ENCODE measurements at places on chromosomes 6 and 20.
A peak's percentile ranks its signal among the peaks of the same experiment; 100 is the strongest.

DNA sequence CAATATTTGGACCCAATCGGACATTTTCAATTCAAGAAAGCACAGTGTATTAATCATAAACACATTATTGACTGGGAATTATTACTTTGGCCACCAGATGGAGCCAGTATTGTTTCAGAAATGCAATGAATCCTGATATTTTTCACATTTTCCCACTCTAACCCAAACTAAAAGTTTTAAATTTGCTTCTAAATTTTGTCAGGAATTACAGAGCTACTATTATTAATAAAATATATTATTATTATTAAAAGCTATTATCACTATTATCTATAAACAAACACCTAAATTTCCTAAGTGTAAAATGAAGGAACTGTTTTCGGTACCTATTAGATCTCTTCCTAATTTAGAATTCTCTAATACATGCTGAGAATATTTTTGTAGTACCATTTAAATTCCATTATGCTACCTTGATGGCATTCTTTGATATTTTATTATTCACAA is 245.3 kb downstream of the OGFRL1 start:
- no peak for DNase-seq

DNA sequence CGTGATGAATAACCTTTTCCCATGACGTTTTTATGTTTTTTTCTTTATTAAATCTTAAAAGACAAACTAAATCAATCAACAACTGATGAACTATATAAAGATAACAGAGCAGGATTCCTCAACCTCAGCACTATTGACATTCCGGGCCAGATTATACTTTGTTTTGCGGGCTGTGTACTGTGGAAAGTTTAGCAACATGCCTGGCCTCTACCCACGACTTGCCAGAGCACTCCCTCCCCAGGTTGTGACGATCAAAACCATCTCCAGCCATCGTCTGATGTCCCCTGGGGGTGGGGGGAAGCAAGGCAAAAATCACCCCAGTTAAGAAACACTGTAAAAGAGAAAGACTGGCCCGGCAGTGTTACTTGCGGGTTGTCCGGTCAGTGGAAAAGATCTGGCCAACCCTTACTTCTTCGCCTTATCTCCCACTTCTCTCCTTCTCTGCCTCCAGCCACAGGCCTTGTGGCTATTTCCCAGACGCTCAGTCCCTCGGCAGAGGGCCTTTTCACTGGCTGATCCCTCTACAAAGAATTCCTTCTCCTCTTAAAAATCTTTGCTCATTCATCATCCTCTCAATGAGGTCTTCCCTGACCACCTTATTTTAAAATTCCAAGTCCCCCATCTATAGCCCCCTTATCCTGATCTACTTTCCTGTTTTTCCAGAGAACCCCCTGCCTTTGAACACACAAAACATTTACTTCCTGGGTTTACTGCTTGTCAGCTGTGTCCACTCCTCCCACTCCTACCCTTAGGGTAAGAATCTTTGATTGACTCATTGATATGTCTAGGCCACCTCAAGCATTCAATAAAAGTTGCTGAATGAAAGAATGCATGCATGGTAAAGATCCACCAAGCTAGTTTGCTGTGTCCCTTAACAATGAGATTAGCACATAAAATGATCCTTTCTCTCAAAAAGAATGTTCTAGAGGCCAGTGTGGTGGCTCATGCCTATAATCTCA is 14.7 kb upstream of the RAB22A start:
- DNase-seq: no peak

DNA sequence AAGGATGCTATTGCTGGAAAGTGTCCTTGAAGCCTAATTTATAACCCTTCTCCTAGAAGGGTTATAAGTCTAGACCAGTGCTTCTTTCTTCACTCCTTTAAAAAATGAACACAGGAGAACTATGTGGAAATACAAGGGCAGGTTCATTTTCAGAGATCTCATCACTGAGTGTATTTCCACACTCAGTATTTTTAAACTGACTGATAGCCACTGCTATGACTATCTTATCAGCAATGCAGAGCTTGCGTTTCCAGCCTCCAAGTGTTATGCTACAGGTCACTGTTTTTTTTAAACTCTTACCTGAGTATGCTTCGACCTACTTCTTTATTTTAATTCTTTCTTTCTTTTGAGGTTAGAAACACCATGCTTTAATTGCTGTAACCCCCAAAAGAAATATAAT is 319.1 kb downstream of the ARHGAP18 start:
- DNase-seq: no peak

GRCh38 chr6:92297101-92297500 is 1122.3 kb downstream of the EPHA7 start:
- DNase-seq: no peak

DNA sequence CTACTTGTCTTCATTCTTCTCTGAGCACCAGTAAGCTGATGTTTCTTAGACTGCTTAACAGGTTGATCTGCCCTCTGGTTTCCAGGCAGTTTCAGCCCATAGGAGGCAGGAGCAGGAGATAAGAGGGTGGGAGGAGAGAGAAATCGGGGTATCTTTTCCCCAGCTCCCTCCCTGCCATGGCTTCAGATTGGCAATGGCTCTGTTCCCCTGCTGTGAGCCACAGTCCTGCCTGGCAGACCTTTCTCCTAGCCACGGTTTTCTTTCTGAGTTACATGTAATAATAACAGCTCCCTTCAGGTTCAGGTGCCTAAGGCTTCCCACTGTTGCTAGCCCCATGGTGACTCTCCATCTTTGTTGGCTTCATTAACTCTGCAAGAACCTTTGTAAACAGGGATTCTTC is 115.3 kb downstream of the CD83 start:
- DNase-seq: no peak

- DNase-seq: no peak
These were observed 14.4 kb downstream of the MKKS start for GRCh38 chr20:10419550-10420133.

DNA sequence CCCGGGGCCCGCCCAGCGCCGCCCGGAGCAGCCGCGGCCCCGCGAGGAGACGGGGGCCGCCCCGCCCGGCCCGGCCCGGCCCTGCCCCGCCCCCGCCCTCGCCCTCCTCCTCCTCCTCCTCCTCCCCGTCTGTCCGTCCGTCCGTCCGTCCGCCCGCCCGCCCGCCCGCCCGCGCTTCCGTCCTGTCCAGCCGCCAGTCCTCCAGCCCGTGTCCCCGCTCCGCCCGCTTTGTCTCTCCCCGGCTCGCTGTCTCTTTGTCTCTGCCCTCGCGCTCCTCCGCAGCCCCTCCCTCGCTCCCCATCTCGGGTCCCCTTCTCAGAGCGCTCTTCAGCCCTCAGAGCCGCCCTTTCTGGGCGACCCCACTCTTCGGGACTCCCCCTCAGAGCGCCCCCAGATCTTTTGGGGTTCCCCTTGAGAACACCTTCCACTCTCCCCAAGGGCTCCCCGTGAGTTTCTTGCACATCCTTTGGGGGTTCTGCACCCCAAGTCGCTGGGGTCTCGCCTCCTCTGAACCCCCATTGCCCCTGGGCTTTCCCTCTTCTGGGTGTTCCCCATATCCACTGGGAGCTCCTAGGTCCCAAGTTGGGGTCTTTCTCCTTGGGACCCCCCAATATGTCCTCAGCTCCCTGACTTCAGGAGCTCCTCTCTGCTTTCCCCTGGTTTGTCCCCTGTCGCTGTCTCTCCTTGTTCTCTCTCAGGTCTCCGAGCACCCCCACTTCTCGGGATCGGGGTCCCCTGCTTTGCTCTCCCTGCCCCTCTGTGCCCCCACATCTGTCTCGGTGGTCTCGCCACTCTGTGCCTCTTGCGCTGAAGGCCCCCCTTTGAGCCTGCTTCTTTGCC is 79.5 kb upstream of the MYL9 start:
- peak; percentile 27 for DNase-seq

DNA sequence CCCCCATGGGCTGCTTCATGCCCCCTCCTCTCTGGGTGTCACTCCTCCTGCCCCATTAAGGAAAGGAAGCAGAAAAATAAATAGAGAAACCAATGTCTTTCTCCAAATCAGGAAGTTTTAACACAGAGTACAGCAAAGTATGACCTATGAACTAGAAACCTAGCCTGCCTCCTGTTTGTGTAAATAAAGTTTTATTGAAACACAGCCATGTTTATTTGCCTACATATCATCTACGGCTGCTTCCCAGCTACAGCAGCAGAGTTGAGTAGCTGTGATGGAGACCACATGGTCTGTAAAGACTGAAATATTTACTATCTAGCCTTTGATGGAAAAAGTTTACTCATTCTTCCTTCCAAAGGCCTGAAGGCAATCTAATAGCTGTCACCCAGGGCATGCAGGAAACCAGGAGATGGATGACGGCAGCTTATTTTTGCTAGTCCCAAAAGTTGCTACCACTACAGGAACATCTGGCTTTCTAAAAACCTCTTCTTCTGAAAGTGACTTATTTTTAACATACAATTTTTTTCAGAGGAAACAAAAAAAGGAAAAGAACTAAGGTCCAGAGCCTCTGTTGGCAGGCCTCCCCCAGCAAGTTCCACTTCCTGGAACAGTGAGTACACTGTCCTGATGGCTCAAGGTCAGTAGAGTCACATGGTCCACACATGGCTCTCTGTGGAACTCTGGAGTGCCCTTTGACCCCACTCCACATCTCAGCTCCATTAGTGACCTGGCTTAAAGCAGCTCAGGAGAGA is 287.8 kb downstream of the PTPRT start:
- DNase-seq: no peak

GRCh38 chr6:169632841-169633240 is 69.0 kb downstream of the WDR27 start:
- no peak for DNase-seq

- DNase-seq: no peak
These were observed 150.3 kb downstream of the CDK19 start for GRCh38 chr6:110664933-110665332.

- DNase-seq: no peak
These were observed 100.8 kb downstream of the GRM4 start for GRCh38 chr6:34044945-34045595.

GRCh38 chr6:153767127-153767526 is 271.9 kb upstream of the OPRM1 start:
- no peak for DNase-seq

GRCh38 chr20:38547288-38548085 is 33.5 kb upstream of the ADIG start:
- no peak for DNase-seq

DNA sequence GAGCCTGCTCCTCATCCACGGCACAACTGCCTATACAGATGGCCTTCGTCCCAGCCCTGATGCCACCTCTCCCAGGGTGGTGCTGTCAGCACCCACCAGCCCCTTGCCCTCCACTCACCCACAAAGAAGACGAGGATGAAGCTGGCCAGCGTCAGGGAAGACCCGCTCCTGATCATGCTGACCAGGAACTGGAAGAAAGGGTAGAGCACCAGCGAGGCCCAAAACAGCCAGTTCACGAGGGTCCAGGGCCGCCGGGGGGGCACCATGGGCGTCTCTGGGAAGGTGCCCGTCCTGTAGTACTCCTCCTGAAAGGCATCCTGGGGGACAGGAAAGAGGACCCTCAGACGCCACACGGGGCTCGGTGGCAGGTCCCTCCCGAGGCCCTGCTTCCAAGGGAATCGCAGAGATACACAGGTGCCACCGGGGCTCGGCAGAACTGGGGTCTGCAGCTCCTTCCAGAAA is 134.5 kb downstream of the AGPAT4 start:
- DNase-seq: no peak

- no peak for DNase-seq
These were observed 25.9 kb upstream of the B3GAT2 start for GRCh38 chr6:70982747-70983146.

DNA sequence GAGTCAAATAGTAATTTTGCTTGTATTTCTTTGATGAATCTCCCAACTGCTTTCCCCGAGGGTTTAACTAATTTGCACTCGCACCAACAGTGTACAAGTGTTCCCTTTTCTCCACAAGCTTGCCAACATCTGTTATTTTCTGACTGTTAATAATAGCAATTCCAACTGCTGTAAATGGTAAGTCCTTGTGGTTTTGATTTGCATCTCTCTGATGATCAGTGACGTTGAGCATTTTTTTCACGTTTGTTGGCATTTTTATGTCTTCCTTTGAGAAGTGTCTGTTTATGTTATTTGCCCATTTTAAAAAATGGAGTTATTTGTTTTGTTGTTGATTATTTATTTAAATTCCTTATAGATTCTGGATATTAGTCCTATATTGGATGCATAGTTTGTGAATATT is 399.8 kb upstream of the MAN1A1 start:
- no peak for DNase-seq

GRCh38 chr20:49804364-49804763 is 8.3 kb upstream of the SLC9A8 start:
- DNase-seq: no peak

GRCh38 chr6:80544555-80544954 is 438.1 kb downstream of the BCKDHB start:
- DNase-seq: no peak

- no peak for DNase-seq
These were observed 44.7 kb downstream of the RGS17 start for GRCh38 chr6:153086225-153086990.

DNA sequence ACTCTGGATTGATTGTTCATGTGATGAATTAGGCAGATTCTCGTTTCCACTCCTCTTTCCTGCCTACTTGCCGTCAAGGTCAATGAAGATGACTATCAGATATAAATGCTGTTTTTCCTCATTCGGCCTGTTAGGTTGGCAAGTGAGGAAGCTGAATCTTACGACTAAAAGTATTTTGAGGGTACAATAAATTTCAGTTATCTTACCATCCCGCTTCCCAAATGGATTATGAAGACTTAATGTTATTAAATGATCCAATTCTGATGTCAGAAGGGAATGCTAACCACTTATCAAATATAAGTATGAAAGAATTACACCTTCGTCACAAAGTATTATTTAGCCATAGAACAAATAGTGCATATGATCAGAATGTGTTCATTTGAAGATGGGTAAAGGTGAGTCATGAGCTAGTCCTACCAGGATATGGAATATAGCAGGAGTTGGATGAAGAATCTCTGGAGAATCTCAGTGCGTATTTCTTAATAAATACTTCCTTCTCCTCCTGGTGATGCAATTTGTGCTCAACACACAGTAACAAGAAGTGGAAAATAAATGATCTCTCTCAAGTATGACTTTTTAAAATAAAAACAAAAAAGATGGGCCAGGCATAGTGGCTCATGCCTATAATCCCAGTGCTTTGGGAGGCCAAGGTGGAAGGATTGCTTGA is 4.6 kb downstream of the GPLD1 start:
- DNase-seq: no peak

DNA sequence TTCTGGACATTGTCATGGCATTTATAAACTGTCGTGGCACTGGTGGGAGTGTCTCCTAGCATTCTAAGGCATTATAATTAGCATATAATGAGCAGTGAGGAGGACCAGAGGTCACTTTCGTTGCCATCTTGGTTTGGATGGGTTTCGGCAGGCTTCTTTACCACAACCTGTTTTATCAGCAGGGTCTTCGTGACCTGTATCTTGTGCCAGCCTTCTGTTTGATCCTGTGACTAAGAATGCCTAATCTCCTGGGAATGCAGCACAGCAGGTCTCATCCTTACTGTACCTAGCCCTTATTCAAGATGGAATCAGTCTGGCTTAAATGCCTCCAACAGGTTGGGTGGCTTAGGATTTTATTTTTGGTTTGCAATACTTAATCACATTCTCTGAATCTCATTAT is 142.7 kb upstream of the GGTLC1 start:
- DNase-seq: no peak

- no peak for DNase-seq
These were observed 27.5 kb downstream of the LAMA5 start for GRCh38 chr20:62339647-62340062.

- no peak for DNase-seq
These were observed 76.7 kb downstream of the TFAP2A start for GRCh38 chr6:10338151-10338550.

- no peak for DNase-seq
These were observed 6.1 kb downstream of the VTA1 start for GRCh38 chr6:142153196-142153595.

- DNase-seq: no peak
These were observed 34.9 kb downstream of the CEP43 start for GRCh38 chr6:167034056-167034455.

Measured in activated CD8-positive, alpha-beta memory T cell treated with anti-CD3 and anti-CD28 coated beads for 1 hour (primary cell).